ENCODE measurements at places on chromosomes 2 and 18. TPM values are rescaled to one million over a fixed set of nuclear protein-coding genes. Genes with fewer than 3 reads are reported as not detected.

DNA sequence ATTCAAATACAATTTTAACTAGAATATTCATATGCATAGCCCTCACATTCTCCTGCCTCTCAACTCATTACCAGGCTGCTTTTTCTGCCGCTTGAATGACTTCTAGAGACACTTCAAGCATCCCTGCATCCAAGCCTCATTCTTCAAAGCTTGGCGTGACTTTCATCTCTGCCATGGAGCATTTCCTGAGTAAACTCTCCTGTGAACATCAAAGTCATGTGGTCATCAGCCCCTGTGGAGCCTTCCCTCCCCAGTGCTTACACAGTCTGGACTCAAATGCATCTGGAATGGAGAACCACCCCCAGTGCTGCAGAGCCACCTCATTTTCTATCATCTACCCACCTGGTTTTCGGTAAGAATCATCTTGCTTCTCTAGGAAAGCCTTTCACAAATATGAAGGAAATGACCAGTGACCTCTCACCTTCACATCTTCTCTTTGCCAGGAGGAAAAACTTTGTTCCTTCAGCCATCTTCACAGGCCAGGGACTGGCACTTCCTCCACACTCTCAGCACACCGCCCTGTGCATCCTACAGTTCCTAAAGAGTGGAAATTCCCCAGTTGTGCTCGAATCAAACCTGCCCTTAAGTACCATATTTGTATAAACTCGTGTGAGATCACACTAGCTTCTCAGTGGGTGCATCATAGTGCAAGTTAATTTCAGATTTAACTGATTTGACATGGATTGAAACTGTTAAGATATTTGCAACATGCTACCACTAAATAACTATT lies 116.4 kb downstream of the COL6A3 start:
- no peaks in the 10 kb centered on the region for H3K36me3 ChIP-seq
- peaks cover 49% of the 10 kb centered on the region for H3K4me1 ChIP-seq
- H3K27me3 ChIP-seq = no peaks in the 10 kb centered on the region
- peak; percentile 28 for DNase-seq
- peak overlapping the region; percentile 78 for H3K27ac ChIP-seq

DNA sequence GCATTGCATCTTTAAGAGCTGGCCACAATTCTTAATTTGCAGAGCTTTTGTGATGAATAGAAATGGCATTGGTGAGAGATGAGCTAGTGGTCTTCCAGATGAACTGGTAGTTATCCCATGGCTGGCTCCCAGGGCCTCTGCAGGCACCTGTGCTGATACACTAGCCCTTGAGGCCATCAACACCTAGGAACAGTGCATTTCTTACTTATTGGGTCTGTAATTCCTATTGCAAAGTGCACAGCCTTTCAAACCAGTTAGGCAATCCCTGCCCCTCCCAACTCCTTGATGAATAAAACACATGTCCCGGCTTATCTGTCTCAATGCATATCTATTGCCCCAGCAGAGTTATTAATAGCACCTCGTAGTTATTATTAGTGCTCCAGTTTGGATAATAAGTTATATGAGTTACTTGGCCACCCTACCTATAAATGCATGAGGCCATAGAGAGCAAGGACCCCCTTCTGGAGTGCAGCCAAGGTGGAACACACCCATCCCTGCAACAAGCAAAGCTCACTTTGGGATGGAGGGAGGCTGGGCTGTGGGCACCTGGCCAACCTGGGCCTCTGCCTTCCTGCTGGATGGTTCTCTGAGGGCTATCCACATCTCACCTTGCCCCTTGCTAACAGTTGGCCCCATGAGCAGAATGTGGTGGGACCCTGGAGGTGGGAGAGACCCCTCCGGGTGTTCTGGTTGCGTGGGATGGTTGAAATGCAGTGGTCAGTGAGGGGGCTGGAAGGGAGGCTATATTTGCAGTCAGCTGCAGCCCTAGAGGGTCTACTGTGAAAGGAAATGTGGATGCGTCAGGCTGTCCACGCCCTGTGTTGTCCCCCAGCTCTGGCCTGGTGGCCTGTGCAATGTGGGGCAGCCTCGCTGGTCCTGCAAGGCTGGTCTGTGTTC lies 455.9 kb upstream of the HS6ST1 start:
- no peak for DNase-seq
- no peaks in the 10 kb centered on the region for H3K36me3 ChIP-seq
- H3K4me3 ChIP-seq = no peak overlapping the region
- no peaks in the 10 kb centered on the region for H3K4me1 ChIP-seq

The RFTN2 gene
- polyA plus RNA-seq = 2.2 TPM

The C2orf72 gene
- polyA plus RNA-seq = not detected
